ENCODE measurements at places on chromosomes 2 and 18.

GRCh38 chr2:70569559-70569958, 15.9 kb upstream of the TGFA start:
- peaks cover 3% of the 10 kb centered on the region for H3K27me3 ChIP-seq
- H3K27ac ChIP-seq = no peak overlapping the region
- no peak for DNase-seq
- H3K4me1 ChIP-seq = no peaks in the 10 kb centered on the region

GRCh38 chr2:134198006-134198634, 55.8 kb upstream of the MGAT5 start:
- DNase-seq = no peak
- H3K4me1 ChIP-seq = peaks cover 20% of the 10 kb centered on the region
- H3K27ac ChIP-seq = no peak overlapping the region

- no peak overlapping the region for H3K27ac ChIP-seq
- H3K36me3 ChIP-seq = no peaks in the 10 kb centered on the region
- H3K27me3 ChIP-seq = peaks cover 17% of the 10 kb centered on the region
- no peak for DNase-seq
- H3K4me3 ChIP-seq = no peak overlapping the region
Measured at GRCh38 chr2:60679036-60679780, 76.9 kb upstream of the PAPOLG start.

GRCh38 chr2:157596992-157597681, 31.5 kb downstream of the ACVR1C start:
- DNase-seq = peak; percentile 18
- peak overlapping the region; percentile 60 for H3K4me3 ChIP-seq
- no peaks in the 10 kb centered on the region for H3K27me3 ChIP-seq

DNA sequence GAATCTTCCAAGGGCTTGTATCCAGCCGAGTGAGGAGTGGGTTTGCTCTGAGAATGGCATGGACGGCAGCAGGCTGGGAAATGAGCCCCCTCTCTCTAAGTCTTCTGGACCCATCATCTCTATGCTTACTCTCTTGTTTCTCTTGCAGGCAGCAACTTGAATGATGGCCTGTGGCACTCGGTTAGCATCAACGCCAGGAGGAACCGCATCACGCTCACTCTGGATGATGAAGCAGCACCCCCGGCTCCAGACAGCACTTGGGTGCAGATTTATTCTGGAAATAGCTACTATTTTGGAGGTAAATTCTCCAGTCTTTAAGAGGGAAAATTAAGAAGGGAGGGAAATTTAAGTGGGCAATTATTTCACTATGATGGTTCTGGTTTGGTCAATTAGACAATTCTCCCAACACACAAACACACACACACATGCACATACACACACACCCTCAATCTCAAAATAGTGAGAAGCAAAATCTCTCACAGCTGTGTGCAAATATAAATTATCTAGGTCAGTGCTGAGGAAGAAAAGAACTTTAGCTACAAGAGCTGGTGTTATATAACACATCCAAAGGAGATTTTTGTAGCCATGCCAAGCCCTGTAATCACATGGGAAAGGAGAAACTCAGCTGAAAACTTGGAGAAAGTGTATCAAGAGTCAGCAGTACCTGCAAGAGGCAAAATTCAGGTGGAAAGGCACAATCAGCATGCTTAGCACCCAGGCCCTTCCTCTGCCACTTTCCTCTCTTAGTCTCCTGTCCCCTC, 499.2 kb downstream of the CNTNAP5 start:
- DNase-seq = no peak
- no peaks in the 10 kb centered on the region for H3K36me3 ChIP-seq
- no peaks in the 10 kb centered on the region for H3K4me1 ChIP-seq
- H3K27me3 ChIP-seq = no peaks in the 10 kb centered on the region

DNA sequence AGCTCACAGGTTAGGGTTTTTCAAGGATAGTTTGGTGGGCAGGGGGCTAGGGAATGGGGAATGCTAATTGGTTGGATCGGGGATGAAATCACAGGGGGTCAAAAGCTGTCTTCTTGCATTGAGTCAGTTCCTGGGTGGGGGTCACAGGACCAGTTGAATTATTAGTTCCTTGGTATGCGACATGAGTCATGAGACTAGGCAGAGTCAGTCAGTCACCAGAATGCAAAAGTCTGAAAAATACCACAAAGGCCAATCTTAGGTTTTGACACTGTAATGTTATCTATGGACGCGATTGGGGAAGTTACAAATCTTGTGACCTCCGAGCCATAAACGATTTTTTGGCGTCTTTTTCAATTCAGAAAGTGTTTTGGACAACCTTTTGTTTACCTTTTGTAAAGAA, 101.2 kb downstream of the ZNF519 start:
- H3K27ac ChIP-seq = no peak overlapping the region
- no peaks in the 10 kb centered on the region for H3K4me1 ChIP-seq
- DNase-seq = no peak
- H3K4me3 ChIP-seq = no peak overlapping the region
- no peaks in the 10 kb centered on the region for H3K36me3 ChIP-seq

- no peak overlapping the region for H3K4me3 ChIP-seq
- peaks cover 8% of the 10 kb centered on the region for H3K4me1 ChIP-seq
- peaks cover 2% of the 10 kb centered on the region for H3K36me3 ChIP-seq
- H3K27me3 ChIP-seq = no peaks in the 10 kb centered on the region
Measured at GRCh38 chr2:101558740-101559525, 84.0 kb upstream of the RFX8 start.

Data from T-cell (primary cell).